ENCODE measurements at places on chromosomes 12 and 14.

- DNase-seq, result no peak
These were observed 370.2 kb downstream of the DPF3 start for GRCh38 chr14:72523424-72524294.

DNA sequence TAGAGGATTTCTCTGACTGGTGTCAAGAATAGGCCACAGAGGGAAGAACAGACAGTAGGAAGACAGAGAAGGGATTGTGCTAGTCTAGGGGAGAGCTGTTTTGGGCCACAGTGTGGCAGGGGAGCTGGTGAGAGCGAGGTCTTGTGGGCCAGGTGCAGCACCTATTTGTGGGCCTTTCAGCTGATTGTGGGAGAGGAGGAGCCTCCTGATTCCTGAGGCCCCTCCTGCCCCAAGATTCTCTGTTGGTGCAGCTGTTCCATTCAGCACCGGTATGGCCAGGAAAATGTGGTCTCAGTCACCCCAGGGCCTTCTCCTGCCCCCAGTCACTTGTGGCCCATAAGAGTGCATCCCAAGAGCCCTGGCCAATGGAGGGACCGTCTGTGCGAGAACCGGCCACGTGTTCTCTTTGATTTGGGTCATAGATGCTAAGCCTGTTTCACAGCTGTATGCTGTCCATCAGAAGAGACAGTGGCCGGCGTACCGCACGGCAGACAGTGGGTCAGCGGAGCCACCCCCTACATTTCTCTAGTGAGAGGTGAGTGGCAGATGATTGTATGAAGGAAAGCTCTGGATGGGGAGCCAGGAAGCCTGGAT lies 27.7 kb downstream of the TPCN1 start:
- DNase-seq, result no peak

DNA sequence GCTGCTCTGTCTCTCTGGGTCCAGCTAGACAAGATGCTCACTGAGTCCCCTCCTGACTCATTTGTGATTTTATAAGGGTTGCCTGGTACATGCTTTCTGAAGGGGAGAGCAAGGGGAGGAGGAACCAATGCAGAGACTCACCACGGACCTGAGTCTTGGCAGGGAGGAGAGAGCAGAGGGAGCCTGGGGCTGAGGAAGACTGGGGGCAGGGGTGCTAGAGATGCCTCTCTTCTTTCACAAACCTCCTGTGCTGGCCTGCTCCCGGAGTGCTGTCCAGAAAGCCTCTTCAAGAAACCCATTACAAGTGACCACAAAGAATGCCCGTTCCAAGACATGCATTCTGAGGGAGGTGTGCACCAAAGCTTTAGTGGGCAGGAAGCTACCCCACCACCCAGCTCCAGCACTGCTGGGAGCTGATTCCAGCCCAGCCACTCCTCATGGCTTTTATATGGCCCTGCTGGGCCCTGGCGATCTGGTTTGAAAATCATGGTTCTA lies 33.1 kb upstream of the DICER1 start:
- no peak for DNase-seq

GRCh38 chr12:29167988-29168387 lies 18.9 kb downstream of the FAR2 start:
- DNase-seq, result no peak

- no peak for DNase-seq
These were observed 126.7 kb downstream of the FBXL14 start for GRCh38 chr12:1467710-1468109.

GRCh38 chr12:75685617-75686225 lies 174.3 kb upstream of the KRR1 start:
- no peak for DNase-seq

DNA sequence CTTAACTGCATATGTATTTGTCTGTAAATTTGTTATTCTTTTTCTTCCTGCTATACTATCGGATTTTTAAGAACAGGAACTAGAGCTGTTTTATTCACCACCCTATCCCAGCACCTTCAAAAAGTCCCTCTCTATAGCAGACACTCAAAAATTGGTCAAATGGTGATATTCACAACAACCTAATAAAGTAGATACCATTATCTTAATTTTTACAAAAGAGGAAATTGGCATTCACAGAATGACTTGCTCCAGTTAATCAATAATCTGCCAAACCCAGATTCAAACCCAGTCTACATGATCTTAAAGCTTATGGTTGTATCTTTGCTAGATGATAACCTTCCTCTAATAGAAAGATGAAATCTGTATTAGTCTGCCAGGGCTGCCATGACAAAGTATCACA lies 426.6 kb downstream of the EGLN3 start:
- no peak for DNase-seq
